ENCODE measurements at places on chromosomes 12 and 14.

DNA sequence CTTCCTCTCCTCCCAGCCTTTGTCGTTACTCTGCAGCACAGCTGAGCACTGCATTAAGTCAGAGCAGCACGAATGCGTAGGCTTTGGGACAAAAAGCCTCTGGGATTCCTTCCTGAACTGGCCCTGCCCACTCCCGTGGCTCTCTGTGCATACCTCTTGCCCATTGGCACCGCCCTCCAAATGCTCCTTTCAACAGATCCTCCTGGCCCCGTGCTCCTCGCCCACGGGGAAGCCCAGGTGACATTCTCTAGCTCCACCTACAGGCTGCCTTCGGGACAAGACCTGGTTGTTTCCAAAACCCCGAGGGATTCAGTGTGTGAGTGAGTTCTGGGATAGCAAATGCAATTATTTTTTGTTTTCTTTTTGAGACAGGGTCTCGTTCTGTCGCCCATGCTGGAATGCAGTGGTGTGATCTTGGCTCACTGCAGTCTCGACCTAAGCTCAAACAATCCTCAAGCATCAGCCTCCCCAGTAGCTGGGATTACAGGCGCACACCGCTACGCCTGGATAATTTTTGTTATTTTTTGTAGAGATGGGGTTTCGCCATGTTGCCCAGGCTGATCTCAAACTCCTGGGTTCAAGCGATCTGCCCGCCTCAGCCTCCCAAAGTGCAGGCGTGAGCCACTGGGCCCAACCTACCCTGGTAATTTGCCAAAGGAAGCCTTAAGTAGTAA lies 17.9 kb upstream of the TDRD9 start:
- no peak for DNase-seq

GRCh38 chr14:103259801-103260628 lies 74.0 kb upstream of the EIF5 start:
- DNase-seq = no peak

GRCh38 chr14:100188392-100189030 lies 29.1 kb upstream of the DEGS2 start:
- DNase-seq = no peak

DNA sequence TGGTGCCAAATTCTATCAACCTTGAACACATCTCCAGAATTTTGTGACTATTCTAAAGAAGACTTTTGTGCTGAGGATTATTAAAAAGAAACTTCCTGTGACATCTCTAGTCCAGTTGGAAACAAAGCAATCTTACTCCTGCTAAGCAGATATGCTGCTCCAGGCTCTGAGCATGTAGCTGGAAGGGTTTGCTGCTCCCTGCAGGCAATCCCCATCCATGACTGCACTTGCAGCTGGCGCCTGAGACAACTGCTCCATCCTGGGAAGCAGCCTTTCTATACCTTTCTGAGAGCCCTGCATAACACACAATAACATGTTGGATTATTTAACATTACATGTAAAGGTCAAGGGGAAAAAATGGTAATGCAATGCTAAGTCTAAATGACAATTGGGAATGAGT lies 105.1 kb downstream of the NDUFA12 start:
- no peak for DNase-seq

- DNase-seq = no peak
These were observed 166.7 kb upstream of the HIF1A start for GRCh38 chr14:61528591-61529021.

DNA sequence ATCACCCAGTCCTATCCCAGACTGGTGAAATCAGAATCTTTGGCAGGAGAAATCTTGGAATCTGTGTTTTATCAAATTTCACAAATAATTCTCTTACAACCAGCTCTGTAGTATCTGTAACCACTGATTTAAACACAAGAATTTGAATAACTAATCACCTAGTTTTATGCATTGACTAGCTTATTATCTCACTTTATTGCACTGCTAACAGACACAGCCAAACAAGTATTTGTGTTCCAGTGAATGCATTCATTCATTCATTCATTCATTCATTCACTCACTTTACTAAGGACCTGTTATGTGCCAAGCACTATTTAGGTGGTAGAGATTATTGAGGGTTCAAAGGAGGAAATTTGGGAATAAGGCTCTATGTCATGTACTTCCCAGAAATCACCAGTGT lies 16.2 kb downstream of the LRRC74A start:
- DNase-seq = no peak

GRCh38 chr12:67638694-67639093 lies 9.9 kb upstream of the DYRK2 start:
- DNase-seq = no peak

- no peak for DNase-seq
These were observed 32.6 kb upstream of the MAX start for GRCh38 chr14:65134651-65135579.

DNA sequence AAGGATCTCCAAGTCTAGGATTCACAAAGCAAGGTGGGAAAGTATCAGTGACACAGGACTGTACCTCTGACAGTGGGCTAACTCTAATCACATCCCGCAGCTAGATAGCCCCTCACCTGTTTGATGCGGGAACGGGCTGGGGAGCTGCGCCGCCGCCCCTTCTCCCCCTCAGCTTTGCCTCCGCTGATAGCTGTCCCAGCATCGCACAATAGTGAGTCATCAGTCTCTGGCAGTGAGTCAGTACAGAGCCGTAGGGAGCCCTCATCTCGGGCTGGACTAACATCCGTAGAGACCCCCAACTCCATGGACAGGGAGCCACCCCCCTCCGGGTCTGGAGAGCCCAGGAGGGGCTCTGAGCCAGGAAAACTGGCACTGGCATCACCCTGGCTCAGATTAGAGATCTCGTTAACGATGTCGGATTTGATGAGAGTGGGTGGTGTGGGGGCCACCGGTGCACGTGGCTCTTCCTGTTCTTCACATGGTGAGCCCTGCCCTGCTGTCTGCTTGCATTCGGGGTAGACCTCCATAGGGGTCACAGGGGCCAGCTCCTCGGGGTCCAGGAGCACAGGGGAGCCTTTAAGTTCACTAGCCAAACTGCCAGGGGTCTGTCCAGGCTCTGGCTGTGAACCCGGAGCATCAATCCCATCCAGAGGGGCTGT lies 10.9 kb downstream of the KMT2D start:
- DNase-seq = no peak

- no peak for DNase-seq
These were observed 1.7 kb downstream of the ARHGAP5 start for GRCh38 chr14:32078858-32079216.

GRCh38 chr12:101838628-101839323 lies 8.0 kb upstream of the GNPTAB start:
- no peak for DNase-seq

- no peak for DNase-seq
These were observed 157.4 kb downstream of the STXBP6 start for GRCh38 chr14:24892497-24893051.

GRCh38 chr14:50263321-50263720 lies 31.9 kb upstream of the SOS2 start:
- no peak for DNase-seq

- DNase-seq = no peak
These were observed 325 bp downstream of the C12orf60 start for GRCh38 chr12:14803830-14804160.

DNA sequence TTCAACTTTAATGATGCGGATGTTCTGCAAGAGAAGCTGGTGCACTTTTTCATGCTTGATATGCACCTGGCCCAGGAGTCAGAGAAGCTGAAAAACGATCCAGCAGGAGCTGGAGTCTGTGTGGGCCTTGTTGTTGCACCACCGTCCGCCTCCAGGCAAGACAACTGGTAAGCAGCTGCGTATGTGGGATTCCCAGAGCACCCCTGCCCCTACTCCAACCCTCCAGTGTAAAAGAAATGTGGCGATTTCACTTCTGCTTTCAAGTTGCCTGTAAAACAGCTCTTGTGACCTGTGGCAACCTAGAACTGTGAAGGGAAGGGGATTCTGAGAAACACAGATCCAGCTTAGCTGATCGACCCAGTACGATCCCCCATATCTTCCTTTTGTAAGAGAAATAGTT lies 154.1 kb upstream of the PELI2 start:
- DNase-seq = no peak

DNA sequence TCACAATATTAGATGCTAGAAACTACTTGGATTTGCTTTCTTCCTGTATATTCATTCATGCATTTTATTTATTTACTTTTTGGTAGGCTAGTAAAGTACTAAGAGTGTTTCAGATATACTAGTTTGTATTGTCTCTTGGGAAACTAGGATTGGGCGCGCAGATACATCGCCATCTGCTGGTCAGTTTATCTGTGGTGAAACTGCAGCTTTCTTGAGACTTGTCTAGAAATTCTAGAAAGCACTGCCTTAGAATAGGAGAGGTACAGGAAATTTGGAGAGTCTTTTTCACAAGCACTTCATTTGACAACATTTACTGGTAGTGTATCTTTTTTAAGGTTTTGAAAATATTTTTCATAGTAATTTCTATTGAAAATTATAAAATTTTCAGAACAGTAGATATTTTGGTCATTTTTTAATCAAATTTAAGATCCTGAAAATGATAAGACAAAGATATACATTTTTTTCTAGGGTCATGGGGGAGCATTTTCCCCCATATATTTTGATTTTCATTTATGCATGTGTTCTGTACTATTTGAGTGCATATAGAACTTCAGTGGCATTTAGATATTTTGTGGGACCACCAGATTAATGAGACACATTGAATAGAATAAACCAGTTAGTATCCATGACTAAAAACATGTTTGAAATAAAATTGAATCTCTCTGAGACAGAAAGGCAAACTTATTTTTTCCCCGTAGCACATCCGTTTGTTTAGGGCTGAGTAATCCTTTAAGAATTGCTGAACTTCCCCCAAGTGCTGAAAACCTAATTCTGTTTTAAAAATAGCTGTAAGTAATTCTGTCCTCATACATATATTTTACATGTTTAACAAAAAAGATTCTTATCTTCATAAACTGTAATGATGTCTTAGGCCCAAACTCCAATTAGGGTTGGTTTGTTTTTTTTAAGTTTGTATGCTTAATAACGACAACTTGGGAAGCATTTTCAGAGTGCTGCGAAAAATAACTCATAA lies 44.5 kb downstream of the SLC38A6 start:
- no peak for DNase-seq

- DNase-seq = no peak
These were observed 7.1 kb upstream of the CCDC175 start for GRCh38 chr14:59583755-59584154.

DNA sequence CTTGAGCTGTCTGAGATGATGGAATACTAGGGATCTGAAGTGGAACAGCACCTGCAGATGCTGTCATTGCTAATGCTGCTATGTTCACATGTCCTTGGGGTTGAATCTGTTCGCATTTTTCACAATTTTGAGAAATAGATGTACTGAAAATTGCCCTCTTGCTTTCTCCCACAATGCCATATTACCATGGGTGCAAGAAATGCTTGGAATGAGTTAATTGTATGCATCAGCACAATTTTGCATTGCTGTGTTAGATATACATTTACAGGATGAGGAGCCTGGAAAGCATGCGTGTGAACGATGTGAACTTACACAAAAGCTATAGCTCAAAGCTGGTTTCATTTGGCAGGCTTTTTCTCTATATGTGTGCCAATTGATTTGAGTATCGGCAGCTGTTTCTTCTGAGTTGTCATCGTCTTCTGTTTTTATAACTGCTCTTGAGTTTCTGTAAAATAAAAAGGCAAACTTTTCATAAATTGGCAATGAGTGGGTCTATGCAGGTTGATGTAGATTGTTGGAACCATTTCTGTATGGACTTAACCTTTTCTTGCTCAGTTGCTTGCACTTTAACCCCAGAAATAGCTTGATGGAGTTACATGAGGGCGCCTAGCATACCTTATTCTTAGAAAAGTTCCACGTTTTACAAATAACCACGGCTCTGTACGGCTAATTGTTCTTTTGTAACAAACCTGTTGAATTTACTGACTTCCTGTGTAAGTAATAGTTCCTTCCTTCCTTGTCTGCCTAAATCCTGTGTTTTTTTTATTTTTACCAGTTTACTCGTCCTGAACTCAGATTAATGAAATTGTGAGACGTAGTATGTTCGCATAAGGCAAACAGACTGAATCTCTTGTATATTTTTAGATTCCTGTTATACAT lies 105.9 kb downstream of the FGD4 start:
- DNase-seq = no peak
